ENCODE measurements at places on chromosomes 7 and 10.

DNA sequence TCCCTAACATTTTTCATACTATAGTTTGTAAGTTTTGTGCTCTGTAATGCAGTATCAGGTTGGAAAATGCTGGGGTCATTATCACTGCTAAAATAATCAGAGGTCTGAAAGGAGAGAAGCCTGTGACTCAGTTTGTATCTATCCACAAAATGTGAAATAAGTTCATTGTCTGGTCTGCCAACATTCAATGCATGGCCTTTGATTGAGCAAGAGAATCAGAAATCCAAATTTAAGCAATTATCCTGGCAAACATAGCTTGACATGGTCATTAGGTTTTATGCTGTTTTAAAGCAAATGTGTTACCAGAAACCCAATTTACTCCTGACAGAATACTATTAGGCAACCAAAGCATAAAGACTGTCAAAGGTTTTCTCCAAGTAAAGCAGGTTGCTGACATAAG is 709.7 kb upstream of the SEMA3D start:
- DNase-seq: no peak

DNA sequence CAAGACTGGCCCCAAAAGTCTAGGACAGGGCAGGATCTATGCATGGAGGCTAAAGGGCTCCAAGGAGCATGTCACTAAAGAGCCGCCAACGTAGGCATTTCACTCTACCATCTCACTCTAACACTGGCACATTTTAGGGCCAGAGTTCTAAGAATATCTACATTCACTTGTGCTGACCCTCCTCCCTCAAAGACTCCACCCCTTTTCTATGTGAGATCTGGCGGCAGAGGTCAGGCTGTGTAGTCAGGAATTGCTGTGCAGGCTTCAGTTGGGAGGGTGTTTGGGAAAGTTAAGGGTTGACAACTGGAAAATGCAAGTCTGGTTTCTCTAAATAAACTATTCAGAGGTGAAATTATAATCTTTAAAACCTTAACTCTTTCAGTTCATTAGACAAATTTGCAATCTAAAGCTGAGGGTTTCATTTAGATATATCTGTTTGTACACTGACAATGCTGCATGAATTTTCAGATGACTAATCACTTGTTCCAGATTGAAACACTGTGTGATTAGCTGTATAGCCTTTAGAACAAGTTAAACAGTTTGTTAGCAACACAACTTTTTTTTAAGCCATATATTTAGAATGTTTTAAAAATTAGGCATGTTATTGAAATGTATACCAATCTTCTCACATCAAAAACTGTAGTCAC is 18.2 kb downstream of the LMOD2 start:
- no peak for DNase-seq

DNA sequence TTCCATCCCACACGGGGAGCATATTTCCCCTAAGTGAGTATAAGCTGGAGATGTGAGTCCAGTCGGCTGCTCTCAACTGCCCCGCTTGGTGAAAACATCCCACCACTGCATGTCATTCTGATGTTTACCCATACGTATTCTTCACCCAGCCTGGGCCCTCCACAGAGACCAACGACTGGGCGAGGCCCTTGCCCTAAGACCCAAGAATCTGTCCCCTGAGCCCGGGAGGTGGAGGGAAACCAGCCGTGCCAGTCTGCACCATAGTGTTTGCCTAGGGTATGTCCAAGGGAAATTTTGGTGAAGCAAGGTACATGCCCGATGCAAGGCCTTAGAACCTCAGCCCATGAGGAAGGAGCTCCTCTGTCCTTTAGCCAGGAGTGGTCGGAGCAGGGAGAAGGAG is 67.9 kb downstream of the RGS10 start:
- no peak for DNase-seq

DNA sequence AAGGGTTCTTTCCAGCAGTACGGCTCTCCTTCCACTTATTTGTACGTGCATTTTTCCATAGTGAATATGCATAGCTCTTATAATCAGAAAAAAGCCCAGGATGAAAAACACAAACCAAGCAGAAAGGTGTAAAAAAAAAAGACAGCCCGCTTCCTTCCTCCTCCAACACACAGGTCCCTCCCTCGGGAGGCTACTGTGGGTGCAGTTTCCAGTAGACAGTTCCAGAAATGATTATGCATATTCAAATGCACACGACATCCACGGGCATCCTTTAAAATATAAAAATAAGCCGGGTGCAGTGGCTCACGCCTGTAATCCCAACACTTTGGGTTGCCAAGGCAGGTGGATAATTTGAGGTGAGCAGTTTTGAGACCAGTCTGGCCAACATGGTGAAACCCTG is 59.9 kb downstream of the TNRC18 start:
- no peak for DNase-seq

- no peak for DNase-seq
Measured at GRCh38 chr10:113033991-113034390, 83.9 kb downstream of the TCF7L2 start.

GRCh38 chr7:24911213-24911603 is 68.8 kb downstream of the OSBPL3 start:
- no peak for DNase-seq

DNA sequence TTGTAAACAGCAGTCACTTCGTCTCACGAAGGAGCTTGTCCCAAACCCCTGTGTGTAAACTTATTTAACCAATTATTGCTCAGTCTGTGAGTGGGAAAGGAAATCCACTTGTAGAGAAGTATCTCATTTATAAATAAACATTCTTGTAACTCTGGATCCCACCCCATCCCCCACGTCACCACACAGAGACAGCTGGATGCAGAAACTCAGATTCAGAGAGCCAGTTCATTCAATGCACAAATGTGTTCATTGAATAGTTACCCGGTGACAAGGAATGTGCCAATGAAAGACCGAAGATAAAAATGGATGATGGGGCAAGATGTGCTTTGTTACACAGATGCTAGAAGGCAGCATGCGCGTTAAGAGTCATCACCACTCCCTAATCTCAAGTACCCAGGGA is 8.3 kb upstream of the OCM start:
- no peak for DNase-seq

- DNase-seq: no peak
Measured at GRCh38 chr10:49180444-49180860, 7.7 kb downstream of the TMEM273 start.

GRCh38 chr10:43598446-43598845 is 7.8 kb upstream of the ZNF485 start:
- DNase-seq: no peak

DNA sequence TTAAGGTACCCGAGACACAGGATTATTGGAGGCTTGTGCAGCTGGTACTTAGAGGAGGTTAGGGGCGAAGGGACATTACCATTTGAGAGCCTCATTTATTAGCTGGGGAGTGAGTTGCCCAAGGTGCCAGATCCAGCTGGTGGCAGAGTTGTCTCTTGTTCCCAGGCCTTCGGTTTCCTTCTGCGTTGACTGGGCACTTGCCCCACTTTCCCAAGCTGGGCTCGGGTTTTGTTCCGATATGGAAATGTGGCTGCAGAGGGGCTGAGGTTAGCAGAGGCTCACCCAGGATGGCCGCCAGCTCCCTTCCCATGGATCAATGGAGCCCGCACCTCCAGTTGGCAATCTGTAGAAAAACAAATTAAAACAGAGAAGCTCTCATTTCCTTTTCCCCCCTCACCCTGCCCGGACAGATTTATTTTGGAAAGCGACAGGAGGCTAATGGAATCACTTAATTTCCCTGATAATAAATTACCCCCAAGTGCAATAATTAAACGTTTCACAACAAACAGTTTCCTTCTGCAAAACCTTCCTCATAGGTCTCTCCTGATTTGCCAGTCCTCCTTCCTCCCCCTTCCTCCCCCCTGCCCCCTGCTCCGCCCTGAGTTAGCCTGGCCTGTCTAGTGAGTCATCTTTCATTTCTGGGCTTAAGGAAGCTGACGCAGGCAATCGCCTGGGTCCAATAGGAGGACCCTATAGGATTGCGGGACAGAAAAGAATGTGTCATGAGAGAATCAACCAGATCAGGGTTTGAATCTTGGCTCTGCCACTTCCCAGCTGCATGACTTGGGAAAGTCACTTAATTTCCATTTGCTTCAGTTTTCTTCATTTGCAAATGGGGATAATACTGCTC is 51.7 kb downstream of the ADRA2A start:
- no peak for DNase-seq

- no peak for DNase-seq
Measured at GRCh38 chr7:41508755-41509154, 194.1 kb downstream of the INHBA start.

DNA sequence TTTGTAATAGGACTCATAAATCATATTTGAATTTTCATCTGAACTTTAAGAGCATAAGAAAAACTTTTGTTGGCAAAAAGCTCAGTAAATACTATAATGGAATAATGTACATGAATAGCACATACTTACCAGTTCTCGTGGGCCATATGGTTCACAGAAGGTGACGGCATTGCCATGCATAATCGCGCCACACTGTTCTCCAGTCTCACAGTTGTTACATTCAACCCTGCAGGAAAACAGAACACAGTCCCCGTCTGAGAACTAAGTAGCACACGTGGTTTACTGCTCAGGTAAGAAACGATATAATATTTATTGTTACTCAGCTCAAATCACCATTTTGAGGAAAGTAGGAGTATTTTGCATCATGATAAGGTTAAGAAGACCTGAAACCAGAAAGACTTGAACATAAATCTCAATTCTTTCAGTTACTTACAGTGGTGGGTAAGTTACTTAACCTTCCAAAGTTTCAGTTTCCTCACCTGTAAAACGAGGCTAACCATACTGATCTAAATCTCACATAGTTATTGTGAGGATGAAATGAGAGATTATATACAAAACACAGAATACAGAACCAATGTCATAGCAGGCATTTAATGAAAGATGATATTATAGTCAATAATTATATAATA is 261.4 kb downstream of the RELN start:
- DNase-seq: no peak

- DNase-seq: no peak
Measured at GRCh38 chr10:26696786-26697162, 727 bp upstream of the PDSS1 start.

All from stimulated activated CD4-positive, alpha-beta T cell treated with anti-CD3 and anti-CD28 coated beads, Interleukin-2, amount 100 ng/mL, for 24 hours (primary cell).